CD4-positive, CD25-positive, alpha-beta regulatory T cell (primary cell): ENCODE measurements at places on chromosomes 4 and X.

- DNase-seq: no peak
Measured at GRCh38 chr4:46992338-46992737, 1.0 kb downstream of the GABRA4 start.

GRCh38 chr4:25098964-25099891, 61.0 kb downstream of the SEPSECS start:
- no peak for DNase-seq

GRCh38 chr4:40335525-40335894, 377 bp downstream of the CHRNA9 start:
- DNase-seq: no peak

GRCh38 chrX:5324546-5324945, 904.1 kb downstream of the NLGN4X start:
- DNase-seq: no peak

DNA sequence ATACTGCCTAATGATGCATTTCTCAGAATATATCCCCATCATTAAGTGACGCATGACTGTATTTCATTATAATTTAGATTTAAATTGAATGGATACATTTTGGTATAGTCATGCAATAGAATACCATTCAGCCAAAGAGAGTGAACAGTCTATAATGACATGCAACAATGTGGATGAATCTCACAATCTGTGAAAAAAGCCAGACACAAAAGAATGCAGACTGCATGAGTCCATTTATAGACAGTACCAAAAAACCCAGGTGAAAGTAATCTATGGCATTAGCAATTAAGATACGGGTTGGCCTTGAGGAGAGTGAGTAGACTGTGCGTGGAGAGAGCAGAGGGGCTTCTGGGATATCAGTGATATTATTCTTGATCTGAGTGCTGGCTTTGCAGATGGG, 239.7 kb upstream of the PGRMC2 start:
- DNase-seq: no peak

DNA sequence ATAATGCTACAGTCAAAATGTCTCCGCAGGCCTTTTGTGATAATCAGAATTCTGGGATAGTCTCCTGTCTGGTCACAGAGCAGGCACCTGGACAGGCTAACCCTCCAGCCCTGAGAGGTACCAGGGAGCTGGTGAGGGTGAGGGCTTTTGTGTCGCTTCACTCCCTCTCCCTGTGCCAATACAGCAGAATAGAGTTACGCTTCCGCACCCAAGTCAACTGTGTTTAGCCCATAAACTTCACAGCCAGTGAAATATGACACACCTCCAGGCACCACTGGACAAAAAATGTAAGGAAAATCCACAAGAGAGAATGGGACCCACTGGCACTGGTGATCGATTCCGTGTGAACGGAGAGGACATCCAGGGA, 1.3 kb downstream of the GAK start:
- no peak for DNase-seq

- no peak for DNase-seq
Measured at GRCh38 chr4:182944484-182945213, 27.5 kb upstream of the DCTD start.
